ENCODE measurements at places on chromosomes 2 and 18.

DNA sequence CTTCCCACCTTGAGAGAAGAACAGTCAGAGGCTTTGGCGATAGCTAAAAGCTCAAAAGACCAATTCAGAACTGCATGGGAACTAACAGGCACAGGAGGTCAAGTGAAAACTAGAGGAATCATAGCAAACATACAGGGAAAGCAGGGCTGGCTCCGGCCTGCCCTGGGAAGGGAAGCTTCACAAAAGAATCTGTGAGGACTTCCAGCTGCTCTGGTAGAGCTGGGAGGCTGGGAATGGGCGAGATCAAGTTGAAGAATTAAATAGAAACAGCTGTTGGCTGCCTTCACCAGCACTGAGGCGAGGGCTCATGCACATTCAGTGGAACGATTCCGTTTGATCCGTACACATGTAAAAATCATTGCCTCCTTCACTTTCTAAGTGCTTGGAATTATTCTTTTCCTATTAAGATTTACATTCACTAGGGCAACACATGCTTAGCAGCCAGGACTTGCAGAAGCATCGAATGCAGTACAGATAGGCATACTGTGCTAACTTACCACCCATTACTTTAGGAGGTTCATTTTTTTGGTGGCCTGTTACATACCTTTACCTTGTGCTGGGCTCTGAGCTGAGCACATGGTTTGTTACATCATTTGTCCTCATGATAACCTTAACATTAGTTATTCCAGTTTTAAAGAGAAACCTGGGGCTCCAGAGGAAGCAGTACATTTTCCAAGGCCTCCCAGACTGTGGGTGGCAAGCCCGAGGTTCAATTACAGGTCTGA, 125.4 kb upstream of the RNF152 start:
- no peak for DNase-seq

DNA sequence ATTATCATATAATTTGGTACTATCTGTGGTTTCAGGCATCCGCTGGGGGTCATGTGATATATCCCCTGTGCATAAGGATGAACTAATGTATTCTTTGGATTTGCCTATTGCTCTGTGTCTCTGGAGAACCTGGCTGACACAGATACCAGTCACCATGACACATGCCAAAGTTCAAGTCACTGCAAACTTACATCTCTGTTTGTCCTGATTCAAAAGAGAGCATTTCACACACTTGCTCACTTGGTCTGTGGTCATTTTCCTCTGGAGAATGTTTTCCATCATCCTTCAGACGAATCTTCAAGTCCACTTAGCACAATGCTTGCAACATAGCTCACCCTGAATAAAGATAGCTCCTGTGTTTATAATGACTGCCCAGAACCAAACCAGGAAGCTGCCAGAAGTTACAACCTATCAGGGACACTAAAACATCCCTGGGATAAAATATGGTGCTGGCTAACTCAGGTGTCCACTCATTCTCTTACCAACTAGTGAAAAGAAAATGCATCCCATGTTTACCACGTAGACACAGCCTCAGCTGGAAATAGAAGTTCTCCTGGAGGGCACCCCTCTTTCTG, 18.1 kb downstream of the SULT1C3 start:
- no peak for DNase-seq

DNA sequence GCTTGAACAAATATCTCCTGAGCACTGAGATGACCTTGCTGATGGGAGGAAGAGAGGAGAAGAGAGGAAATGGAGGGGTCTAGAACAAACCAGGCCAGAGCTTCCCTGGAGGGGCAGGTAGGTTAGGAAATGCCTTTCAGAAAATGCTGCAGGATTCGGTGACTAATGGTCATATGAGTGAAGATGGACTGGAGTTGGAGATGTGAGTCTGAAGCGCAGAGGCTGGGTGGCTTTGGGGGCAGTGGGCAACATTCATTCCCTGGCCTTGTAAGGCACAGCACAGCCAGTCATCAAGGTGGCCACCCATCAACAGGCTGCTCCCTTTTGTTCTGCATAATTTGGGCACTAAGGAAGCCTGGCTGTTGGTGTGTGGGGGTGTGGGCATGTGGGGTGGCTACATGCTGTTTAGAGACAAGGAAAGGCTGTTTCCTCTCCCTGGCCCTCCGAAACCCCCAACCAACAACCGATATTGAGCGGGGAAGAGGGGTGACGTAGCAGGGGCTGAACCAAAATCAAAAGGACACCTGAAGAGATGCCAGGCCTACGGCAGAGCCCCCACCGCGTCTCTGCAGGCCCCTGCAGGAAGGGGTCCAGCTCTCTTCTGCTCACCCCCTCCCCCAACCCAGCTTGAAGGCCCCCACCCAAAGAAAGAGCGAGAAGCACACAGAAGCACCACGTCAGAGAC, 1.5 kb downstream of the SLC30A3 start:
- DNase-seq, result no peak

DNA sequence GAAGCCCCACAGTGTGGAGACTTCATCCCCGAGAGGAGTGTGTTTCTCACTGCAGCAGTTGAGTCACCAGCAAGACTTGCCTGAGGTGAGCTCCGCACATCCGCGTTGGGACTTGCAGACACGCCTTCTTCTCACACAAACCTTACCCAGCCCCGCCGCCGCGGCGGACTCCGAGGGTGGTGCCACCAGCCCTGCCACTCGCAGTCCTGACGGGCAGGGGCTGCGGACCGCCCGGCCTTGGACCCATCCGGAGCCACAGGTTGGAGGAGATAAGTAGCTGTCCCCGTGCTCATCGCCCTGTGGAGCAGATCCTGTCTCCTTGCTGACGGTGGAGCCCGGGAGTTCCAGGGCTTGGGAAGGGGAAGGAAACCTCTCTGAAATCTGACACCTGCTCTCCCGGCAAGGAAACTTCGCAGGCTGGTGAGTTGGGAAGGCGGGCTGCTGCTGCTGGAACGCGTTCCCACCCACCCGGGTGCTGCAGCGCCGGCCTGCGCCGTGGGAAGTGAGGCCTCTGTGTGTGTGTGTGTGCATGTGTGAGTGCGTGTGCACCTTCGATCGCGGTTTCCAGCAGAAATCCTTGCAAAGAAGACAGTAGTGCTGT, at the start of gene RAB27B:
TSS of gene RAB27B (plus strand) at position 197 of the 601 bp plus-strand sequence. CDS start 49,109 bp downstream, outside the sequence.
- peak; percentile 77 for DNase-seq

GRCh38 chr18:3722649-3723433, 272.9 kb downstream of the TGIF1 start:
- DNase-seq, result no peak

- DNase-seq, result no peak
Observed at GRCh38 chr2:218384975-218385374, 2.9 kb downstream of the SLC11A1 start.

GRCh38 chr2:187989925-187990623, 301.6 kb upstream of the GULP1 start:
- DNase-seq, result no peak

GRCh38 chr2:43305012-43305411, 78.6 kb upstream of the ZFP36L2 start:
- no peak for DNase-seq

GRCh38 chr2:20221555-20221973, 3.4 kb downstream of the SDC1 start:
- no peak for DNase-seq

DNA sequence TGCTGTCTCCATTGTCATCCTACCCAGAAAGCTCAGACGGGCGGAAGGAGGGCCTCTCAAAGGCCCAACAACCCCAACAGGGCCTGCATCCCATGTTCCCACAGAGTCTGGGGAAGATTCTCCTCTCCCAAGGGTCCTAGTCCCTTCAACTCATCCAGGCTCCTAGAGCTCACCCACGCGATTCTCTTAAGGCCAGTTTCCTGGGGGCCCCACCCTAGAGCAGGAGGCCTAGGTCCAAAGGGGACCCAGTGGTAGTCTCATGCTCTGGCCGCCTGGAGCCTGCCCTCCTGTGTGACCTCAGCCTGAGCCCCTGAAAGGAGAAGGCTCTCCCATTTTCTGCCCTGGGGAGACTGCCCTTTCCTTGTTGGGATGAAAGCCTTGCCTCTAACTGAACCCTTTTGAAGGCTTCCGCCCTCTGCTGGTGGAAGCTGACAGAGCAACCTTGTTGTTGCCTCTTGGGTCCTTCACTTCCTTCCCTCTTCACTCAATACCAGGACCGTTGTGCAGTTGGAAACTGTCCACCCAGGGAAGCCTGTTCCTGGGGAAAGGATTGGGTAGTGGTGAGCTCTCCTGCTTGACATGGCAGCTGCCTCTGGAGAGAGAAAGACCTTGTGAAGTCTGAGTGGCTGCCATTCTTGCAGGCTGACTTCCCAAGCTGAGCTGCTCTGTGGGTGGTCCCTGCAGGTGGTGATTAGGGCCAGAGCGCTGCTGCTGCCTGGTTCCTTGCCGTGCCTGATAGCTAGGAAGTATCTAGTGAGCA, 86.0 kb upstream of the ALPP start:
- DNase-seq, result peak; percentile 75

- no peak for DNase-seq
Observed at GRCh38 chr18:57431002-57431382, 4.2 kb upstream of the ONECUT2 start.

All from activated naive CD4-positive, alpha-beta T cell treated with anti-CD3 and anti-CD28 coated beads, Interleukin-2, amount 10 ng/mL, durations not matched to agents 7 days and 5 days (primary cell).